Stimulated activated CD4-positive, alpha-beta T cell treated with anti-CD3 and anti-CD28 coated beads, Interleukin-12 subunit alpha, Interleukin-12 subunit beta, amount 100 ng/mL, for 48 hours (primary cell): ENCODE measurements at places on chromosomes 6 and 20.
A peak's percentile ranks its signal among the peaks of the same experiment; 100 is the strongest.

- DNase-seq = no peak
Measured at GRCh38 chr6:118786596-118787453, 107.1 kb upstream of the ASF1A start.

GRCh38 chr6:52667572-52667971 lies 3.3 kb upstream of the TMEM14A start:
- DNase-seq = no peak

GRCh38 chr6:157434349-157435033 lies 53.5 kb downstream of the ZDHHC14 start:
- DNase-seq = no peak

GRCh38 chr20:58069796-58070663 lies 158.4 kb downstream of the ANKRD60 start:
- DNase-seq = no peak

DNA sequence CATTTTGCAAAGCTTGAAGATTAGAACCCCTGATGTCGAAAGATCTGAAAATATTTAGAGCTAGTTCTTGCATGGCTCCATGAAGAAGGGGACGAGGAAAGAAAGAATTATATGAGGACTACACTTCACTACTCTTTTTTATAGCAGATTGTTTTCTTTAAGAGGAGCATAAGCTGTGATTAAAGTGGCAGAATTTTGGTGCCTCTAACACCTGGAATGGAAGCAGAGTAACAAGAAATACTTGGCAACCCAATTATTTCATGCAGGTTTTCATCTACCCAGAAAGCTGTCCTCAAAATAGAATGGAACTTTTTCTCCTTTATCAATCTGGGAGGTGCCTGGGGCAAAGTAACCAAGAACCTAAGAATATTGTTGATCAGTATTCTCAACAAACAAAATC lies 4.0 kb downstream of the METTL24 start:
- no peak for DNase-seq

DNA sequence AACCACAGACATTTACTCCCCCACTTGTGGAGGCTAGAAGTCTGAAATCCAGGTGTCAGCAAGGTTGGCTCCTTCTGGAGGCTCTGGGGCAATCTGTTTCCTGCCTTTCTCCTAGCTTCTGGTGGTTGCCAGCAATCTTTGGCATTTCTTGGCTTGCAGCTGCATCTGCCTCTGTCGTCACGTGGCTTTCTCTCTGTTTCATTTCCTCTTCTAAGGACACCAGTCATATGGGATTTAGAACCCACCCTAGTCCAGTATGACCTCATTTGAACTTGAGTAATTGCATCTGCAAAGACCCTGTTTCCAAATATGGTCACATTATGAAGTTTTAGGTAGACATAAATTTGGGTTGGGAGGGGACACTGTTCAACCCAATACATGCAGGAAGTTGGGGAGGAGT lies 56.2 kb upstream of the EPB41L1 start:
- DNase-seq = no peak

GRCh38 chr6:6176127-6176526 lies 144.3 kb downstream of the F13A1 start:
- no peak for DNase-seq

GRCh38 chr20:3423126-3423525 lies 15.7 kb upstream of the DNAAF9 start:
- no peak for DNase-seq

DNA sequence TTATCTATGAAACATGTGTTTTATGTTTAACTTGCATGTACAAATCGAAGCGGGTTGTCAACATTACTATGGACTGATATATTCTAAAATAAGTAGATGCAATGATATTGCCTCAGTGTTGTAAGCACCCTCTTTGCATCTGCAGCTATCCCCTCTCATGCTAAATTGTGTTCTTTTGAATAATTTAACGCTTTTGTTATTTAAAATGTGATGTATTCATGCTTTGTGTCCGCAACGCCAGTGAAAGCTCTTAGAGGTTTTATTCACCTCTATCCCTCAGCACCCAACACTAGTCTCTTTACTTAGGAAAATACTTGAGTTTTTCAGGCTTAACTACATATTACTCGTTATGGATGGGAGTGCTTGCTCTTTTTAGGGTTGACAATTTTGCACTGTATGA lies 173.7 kb upstream of the ID4 start:
- DNase-seq = no peak

DNA sequence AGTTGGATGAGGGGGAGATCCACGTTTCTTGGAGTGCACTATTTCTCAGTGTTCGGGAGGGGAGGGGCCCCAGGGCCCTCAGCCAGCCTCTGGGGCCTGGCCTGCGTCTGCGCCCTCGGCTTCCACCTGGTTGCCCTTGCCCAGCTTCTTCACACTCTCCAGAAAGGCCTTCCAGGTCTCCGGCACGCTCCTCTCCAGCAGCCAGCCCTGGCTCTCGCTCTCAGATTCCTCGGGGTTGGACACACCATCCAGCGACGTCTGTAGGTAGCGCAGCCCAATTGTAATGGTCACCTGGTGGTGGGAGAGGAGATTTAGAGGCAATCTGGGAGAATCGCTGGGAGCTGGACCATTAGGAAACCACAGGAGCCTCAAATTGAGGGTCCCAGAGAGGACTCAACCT lies 24.2 kb downstream of the PRPH2 start:
- no peak for DNase-seq

DNA sequence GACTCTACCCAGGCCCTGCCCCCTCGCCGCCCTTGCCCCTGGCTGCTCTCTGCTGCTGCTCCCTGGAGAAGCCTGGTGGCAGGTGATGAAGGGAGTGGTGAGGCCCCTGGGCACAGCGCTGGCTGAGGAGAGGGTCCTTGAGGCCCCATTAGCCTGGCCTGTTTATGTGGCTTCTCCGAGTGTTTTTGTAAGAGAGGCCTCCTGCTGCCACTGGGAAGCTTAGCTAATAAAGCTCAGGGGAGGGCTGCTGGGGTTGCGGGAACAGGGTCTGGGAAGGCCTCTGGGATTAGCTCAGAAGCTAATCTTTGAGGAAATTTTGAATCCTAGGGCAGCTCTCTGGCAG lies 15.5 kb downstream of the EBF4 start:
- DNase-seq = no peak

DNA sequence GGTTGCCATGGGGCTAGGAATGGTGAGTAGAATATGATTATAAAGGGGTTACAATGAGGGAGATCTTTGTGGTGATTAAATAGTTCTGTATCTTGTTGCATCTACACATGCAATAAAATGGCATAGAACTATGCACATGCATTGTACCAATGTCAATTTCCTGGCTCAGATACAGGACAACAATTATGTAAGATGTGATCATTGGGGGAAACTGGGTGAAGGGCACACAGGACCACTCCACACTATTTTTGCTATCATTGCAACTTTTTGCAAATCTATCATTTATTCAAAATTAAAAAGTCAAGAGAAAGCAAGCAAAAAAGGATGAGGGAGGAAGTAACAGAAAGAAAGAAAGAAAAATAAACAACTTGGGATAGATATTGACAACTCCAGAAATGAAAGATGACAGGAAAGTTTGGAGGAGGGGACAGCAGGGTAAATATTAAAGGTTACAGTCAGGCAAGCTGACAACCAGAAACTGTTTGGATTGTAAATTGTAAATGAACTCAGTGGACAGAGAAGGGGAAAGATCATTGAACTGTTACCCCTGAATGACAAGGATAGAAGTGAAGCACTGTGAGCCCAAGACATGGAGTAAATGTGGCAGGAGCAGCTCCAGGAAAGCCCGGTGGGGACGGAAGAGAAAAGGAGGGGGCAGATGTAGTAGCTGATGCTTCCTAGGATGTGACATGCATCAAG lies 499.6 kb upstream of the JARID2 start:
- no peak for DNase-seq

- DNase-seq = no peak
Measured at GRCh38 chr6:31460361-31461025, 37.5 kb upstream of the MICB start.

GRCh38 chr6:124983383-124984083 lies 21.3 kb downstream of the RNF217 start:
- no peak for DNase-seq

DNA sequence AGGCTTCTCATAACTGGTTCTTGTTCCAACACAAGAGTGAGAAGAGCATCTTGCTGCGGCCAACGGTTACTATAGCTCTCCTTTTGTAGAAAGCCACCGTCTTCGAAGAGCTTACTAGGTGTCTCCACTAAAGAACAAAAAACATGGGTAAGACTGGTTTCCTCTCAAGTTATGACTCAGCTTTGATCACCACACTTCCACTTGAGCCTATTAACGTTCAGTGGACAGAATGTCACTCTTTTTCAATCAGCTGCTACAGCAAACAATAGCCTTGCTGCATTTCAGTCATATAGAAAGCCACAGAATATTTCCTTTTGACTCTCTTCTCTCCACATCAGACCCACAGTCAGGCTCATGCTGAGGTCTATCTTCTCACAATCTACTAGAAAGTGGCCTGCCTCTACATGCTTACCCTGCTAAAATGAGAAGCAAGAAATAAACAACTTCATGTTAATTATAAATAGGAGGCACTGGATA lies 243.5 kb upstream of the PREP start:
- DNase-seq = peak; percentile 23

GRCh38 chr20:37378420-37378784 lies 32.5 kb downstream of the SRC start:
- no peak for DNase-seq

- no peak for DNase-seq
Measured at GRCh38 chr6:143694560-143694959, 16.8 kb downstream of the PHACTR2 start.

DNA sequence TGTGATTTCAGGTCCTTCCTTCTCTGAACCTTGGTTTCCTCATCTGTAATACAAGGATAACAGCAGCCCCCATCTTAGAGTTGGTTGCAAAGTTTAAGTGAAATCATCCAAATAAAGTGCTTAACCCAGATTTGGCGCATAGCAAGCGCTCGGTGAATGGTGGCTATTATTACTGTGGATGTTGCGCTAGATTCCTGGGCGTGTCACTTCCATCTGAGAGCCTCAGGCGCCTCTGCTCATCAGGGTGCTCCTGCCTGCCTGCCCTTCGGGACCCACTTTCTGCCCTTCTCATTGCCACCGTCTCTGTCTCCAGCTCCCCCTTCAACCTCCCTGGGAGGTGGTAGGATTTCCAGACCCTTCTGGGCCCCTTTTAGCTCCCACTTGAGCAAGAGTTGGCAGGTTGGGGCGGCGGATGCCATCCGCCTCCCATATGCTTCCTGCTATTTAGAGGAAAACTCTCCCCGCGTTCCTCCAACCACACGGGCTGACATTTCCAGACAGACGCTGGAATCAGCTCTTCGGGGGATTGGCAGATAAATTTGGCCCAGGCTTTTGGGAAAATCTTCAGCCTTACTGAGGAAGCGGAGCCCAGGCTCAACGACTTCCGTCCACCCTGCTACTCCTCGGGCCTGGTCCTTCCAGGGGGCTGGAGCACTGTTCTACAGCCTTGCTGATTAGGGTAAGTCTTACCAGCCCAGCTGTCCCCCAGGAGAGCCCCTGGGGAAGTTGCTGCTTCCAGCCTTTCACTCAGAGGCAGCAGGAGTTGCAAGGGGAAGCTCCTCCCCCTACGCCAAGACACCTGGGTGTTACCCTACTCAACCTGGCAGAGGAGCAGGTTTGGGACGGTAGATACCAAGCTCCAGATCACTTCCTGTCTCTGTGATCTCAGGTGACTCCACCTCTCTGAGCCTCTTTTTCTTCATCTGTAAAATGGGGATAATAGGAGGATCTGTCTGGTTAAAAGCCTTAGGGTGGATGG lies 71.5 kb downstream of the DLGAP4 start:
- DNase-seq = no peak

GRCh38 chr20:38501858-38502436 lies 29.3 kb downstream of the RALGAPB start:
- no peak for DNase-seq

DNA sequence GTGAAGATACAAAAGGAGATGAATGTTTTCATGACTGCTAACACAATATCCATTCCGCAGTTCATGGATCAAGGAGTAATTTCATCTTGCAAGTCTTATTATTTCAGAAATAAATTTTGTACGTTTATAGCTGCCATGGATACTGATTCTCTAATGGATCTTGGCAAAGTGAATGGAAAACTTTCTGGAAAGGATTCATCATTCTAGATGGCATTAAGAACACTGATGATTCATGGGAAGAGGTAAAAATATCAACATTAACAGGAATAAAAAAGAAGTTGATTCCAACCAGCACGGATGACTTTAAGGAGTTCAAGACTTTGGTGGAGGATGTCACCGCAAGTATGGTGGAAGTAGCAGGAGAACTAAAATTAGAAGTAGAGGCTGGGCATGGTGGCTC lies 2.8 kb downstream of the HUS1B start:
- no peak for DNase-seq

DNA sequence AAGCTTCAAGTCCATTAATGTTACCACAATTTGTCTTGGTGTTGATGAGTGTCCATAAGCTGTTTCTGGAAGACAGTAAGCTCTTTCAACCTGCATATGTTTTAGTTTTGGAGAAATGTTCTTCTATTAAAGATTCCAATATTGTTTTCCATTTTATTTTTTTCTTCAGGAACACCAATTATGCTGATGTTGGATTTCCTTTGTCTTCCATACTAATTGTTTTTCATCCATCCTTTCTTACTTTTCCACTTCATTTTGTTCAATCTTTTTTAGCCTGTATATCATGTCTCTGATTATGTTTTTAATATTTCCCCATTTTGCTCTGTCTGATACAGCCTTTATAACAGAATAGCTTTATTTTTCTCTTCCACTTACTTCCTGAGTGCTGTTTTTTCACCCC lies 21.9 kb downstream of the SLC13A3 start:
- no peak for DNase-seq

- DNase-seq = no peak
Measured at GRCh38 chr6:157063176-157063905, 260.0 kb downstream of the TMEM242 start.

DNA sequence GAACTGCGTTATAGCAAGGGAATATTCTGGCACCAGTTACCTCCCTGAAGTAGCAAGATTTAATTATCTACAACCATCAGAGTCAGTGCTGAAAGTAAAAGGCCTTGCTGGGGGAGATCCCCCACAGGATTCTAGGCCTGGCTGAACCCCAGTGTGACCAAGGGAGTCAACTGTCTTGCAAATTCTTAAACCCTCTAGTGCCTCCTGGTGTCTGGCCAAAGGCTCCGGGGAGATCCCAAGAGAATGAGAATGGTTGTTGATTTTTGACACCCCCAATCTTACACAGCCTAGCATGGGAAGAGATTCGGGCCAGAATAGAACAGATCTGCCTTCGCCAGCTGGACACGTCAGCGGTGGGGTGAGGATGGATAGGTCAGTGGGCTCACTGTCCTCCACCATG lies 179.4 kb downstream of the ERMARD start:
- no peak for DNase-seq

GRCh38 chr6:152008779-152009178 lies 201.3 kb downstream of the ESR1 start:
- DNase-seq = no peak

GRCh38 chr6:88157106-88157505 lies 9.0 kb downstream of the CNR1 start:
- no peak for DNase-seq

DNA sequence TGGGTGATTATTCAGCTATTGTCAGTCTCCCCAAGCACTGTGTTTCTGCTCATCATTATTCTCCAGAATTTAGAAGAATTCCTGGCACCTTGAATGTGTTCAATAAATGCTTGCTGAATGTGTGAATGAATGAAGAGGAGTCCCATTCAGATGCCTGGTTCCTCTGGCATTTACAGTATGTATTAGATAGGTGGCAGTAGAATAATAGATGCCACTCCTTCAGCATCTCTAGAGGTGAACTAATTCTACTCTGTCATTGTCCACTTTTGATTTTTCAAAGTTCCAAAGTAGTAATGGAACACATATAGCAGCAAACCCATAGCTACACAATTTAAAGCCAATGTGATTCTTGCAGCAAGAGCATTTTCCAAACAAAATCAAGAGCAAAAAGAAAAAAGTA lies 118.9 kb upstream of the CEP162 start:
- no peak for DNase-seq
